ENCODE measurements at places on chromosomes 7 and 10. TPM values are rescaled to one million over a fixed set of nuclear protein-coding genes. Genes with fewer than 3 reads are reported as not detected.

DNA sequence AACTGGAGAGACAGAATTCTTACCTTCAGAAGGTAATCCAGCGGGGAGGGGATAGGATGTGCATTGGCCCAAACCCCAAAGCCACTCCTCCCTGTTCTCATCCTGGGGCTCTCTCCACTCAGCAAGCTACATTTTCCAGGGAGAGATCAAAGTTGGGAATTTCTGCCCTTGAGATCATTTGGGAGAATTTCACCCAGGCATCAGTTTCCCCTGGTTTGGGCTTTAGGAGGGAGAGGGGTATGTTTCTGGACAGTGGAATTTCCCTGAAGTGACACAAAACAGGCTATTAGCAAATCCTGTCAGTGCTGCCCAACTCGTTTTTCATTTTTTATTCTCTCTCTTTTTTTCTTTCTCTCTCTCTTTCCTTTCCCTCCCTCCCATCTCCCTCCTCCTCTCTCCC lies 35.7 kb downstream of the CYP17A1 start:
- ATAC-seq: no peak

DNA sequence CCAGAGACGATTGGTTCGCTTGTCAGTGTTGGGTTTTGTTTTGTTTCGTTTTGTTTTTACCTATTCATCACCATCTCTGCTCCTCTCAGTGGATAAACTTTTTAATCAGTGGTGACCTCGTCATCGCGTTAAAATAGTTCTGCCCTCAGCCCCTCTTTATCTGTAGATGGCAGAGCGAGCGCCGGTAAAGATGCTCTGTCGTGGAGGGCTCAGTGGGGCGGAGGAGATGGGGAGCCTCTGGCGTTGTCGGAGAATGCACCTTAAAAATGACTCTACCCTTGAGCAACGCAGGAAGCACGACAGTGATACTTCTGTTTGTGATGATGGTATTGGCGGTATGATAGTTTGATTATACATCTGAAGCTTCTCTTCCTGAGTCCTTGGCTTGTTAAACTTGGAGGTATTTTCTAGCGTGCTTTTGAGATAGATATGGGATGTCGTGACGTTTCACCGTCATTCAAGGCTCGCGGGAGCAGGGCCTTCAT lies 554 bp downstream of the CSGALNACT2 start:
- peak; percentile 49 for ATAC-seq

- ATAC-seq: no peak
These were observed 189.8 kb downstream of the CELF2 start for GRCh38 chr10:11207560-11207844.

- no peak for ATAC-seq
These were observed 47.1 kb downstream of the PAPSS2 start for GRCh38 chr10:87706731-87707130.

CNPY1 gene
- total RNA-seq: 0.19 TPM

ANKIB1 gene
- 48.9 TPM for total RNA-seq
